Stimulated activated CD4-positive, alpha-beta T cell treated with anti-CD3 and anti-CD28 coated beads, Interleukin-1b, Interleukin-23, amount 100 ng/mL, for 48 hours (primary cell): ENCODE measurements at places on chromosomes 12 and 14.

DNA sequence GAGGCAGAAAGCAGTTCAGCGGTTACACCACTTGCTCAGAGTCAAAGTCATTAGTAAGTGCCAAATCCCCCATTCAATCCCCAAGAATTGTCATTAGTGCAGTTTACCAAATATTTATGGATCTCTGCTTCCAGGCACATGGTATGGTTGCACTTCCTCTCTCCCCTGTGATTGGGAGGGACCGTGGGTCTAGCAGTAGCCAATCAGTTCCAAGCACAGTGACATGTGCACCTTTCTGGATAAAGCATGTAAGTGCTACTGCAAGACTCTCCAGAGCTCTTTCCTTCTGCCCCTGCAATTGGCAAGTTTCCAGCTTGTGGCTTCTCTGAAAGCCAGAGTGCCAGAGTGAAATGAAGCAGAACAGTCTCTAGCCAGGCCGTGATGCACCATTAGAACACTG lies 85.3 kb upstream of the FLRT2 start:
- DNase-seq: no peak

DNA sequence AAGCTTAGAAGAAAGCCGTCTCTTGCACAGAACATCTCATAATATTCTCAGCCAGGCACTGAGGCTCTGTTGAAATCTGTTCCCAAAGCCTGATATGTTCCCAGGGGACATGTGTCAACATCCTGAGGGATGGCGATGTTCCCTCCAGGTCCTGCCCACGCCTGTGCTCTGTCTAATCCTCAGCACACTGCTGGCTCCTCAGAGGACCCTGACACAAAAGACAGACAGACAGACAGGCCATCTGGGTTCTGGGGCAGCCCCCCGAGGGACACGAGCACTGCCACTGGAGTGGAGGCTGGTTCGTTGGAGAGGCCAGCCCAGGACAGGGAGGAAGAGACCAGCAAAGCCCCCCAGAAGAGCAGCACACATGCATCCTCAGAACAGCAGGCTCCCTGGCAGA lies 27.8 kb downstream of the CHGA start:
- DNase-seq: no peak

- no peak for DNase-seq
These were observed 288.7 kb upstream of the FLRT2 start for GRCh38 chr14:85241022-85241855.

GRCh38 chr12:46933947-46934346 lies 108.2 kb upstream of the SLC38A4 start:
- no peak for DNase-seq

GRCh38 chr14:51610771-51611170 lies 40.9 kb upstream of the FRMD6 start:
- no peak for DNase-seq

DNA sequence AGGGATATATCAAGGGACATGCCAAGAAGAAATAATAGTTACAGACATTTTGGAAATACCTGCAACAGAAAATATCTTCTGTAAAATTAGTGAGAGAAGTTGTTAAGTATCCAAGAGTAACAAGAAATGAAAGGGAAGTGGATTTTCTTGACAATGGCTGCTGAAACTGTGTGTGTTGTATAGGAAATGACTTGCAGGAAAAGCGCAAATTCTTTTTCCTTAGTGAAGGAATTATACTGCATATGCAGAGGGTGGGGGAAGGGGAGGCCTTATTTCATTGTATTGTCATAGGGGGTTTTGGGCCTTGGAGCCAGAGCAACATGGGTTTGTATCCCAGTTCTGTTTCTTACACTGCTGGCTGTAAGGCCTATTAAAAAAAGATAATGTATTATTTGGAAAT lies 84.4 kb upstream of the DDHD1 start:
- no peak for DNase-seq

DNA sequence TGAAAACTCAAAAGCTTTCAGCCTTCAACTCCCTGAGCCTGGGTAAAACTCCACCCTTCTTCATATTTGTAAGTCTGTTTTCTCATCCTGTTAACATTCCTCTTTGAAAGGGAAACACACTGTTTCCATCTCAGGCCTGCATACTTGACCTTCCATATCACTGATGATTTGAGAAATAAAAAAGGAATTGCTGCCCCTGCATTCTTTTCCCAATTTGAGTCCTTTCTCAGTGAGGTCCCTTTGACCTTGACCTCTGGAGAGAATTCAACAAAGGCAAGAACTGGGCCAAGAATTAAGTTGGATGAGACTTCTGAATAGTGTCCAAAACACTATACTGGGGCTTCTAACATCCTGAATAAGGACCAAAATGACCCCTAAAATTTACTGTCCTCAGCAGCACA lies 108.0 kb downstream of the AEBP2 start:
- DNase-seq: no peak
